ENCODE measurements at places on chromosomes 2 and 18.

GRCh38 chr2:233468741-233469110 is 97.9 kb downstream of the USP40 start:
- DNase-seq: no peak

DNA sequence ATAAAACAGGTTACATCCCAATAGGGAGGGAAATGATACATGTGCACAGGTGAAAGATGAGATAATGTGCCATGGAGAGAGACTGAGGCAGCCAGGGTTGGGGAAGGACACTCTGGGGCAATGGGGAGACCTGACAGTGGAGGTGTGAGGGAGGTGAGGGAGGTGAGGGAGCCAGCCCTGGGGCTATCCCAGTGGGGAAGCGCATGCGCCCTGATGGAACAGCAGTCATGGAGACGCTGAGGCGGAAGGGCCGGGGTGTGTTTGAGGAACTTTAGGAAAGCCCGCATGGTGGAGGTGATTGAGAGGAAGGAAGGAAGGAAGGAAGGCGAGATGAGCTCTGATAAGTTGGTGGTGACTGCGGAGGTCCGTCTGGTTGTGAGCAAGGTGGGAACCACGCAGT is 66.5 kb downstream of the CABLES1 start:
- no peak for DNase-seq

GRCh38 chr2:144466637-144467036 is 53.3 kb downstream of the ZEB2 start:
- no peak for DNase-seq

DNA sequence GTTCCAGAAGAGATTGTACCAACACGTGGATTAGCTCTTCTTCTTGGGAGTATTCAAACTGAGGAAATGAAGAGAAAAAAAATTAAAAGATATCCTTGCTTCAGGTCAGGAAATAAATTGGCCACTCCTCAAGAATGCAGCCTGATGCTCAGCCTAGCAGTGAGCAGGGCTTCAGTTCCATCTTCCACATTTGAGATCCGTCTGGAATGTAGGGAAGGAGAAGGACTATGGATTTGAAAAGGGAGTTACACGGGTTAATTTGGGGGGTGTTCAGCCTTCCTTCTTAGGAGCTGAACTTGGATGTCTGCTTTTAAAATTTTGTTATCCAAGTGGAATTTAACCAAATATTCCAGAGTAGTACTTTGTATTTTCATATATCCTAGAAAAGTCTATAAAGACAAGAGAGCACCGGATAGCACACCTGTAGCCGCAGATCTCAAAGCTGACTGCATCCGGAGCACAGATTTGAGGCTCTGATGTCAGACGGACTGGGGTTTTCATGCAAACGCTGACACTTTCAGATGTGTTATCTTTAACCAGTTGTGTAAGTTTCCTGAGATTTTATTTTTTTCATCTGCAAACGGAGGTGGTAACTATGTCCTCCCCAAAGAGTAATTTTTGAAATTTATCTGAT is 99.3 kb downstream of the COPS8 start:
- no peak for DNase-seq

DNA sequence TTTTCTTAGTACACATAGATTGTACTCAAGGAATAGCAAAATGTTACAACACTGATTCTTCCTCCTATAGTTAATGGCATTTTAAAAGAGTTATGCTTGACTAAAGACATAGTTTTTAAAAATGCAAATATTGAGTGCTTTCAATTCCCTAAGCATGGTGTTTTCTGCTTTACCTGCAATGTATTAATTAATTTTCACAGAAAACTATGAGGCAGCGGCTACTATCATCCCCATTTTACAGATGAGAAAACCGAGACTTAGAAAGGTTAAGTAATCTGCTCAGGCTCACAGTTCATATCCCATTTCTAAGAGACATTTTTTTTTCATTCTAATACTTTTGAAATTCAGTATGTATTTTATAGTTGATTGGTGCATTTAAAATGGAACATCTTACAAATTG is 38.0 kb downstream of the BMP10 start:
- no peak for DNase-seq

GRCh38 chr2:46936566-46936965 is 21.0 kb upstream of the MCFD2 start:
- DNase-seq: no peak

DNA sequence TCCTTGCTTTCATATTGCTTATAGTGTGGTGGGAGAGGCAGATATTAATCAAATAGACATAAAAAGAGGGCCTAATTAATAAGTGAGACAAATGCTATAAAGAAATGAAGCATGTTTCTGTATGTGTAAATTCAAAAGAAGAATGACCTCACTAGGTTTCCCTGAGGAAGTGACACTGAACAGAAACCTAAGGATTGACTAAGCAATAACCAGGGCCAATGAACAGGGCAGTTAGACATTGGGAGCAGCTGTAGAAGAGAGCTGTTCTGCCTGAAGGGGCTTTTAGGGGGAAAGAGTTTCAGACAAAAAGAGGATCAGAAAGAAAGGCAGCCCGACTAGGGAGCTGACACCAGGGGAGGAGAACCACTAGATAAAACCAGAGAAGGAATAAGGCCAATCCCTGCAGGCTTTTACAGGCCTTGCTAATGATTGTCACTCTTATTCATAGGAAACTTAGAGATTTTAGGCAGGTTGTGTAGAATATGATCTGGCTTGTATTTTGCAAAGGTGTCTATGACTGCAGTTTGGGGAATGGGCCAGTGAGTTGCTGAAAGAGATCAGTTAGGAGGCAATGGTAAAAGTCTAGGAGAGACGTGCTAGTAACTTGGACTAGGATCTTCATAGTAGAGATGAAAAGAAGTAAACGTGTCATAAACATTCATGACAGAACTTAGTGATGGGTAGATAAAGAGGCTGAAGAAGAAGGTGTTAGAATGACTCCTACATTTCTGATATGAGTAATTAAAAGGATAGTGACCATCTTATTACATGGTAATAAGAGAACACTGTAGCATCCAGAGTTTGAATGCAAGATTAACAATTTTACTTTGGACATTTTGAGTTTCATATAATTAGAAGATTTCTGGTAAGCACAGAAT is 26.8 kb upstream of the NABP1 start:
- no peak for DNase-seq
